ENCODE measurements at places on chromosomes 12 and 14.

- H3K4me1 ChIP-seq: no peaks in the 10 kb centered on the region
- DNase-seq: peak; percentile 28
- H3K27ac ChIP-seq: no peak overlapping the region
- H3K27me3 ChIP-seq: no peaks in the 10 kb centered on the region
- H3K4me3 ChIP-seq: no peak overlapping the region
- no peaks in the 10 kb centered on the region for H3K36me3 ChIP-seq
Observed at GRCh38 chr12:77893918-77894317, 63.2 kb downstream of the NAV3 start.

DNA sequence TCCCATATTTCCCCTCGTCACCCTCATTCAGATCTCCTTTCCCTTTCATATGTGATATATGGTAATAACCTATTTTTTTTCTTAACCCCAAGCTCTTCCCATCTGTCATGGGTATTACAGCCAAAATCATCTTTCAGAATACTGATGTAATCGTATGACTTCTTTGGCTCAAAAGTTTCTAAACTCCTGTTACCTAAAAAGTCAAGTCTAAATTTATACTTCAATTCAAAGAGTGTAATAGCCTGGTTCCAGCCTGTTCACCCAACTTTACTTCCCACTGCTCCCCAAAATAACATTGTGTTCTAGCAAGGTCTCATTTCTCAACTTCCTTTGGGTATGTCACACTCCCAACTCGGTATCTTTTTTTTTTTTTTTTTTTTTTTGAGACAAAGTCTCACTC lies 48.5 kb downstream of the TBK1 start:
- H3K27ac ChIP-seq: no peak overlapping the region
- no peak for DNase-seq
- peaks cover 31% of the 10 kb centered on the region for H3K36me3 ChIP-seq

GRCh38 chr14:60235440-60235839 lies 13.6 kb upstream of the PPM1A start:
- no peaks in the 10 kb centered on the region for H3K36me3 ChIP-seq
- no peak overlapping the region for H3K27ac ChIP-seq
- H3K27me3 ChIP-seq: no peaks in the 10 kb centered on the region
- no peaks in the 10 kb centered on the region for H3K4me1 ChIP-seq

GRCh38 chr12:97169889-97170567 lies 263.0 kb downstream of the NEDD1 start:
- H3K27me3 ChIP-seq: no peaks in the 10 kb centered on the region
- DNase-seq: no peak
- H3K4me3 ChIP-seq: no peak overlapping the region
- no peaks in the 10 kb centered on the region for H3K36me3 ChIP-seq

DNA sequence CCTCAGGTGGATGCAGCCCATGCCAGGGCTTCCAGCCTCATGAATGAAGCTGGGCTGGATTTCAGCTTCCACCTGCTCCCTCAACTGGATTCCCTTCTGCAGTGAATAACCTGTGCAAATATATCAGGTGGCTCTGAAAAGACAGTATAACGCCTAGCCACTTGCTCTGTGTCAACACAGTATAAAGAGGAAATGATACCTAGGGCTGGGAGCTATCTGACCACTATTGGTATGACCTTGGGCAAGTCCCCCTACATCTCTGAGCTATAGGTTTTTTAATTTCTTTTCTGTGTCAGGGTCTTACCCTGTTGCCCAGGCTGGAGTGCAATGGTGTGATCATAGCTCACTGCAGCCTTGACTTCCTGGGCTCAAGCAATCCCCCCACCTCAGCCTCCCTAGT lies 19.8 kb downstream of the ISM2 start:
- H3K27ac ChIP-seq: no peak overlapping the region
- DNase-seq: no peak
- H3K27me3 ChIP-seq: no peaks in the 10 kb centered on the region
- no peaks in the 10 kb centered on the region for H3K36me3 ChIP-seq
- no peaks in the 10 kb centered on the region for H3K4me1 ChIP-seq

DNA sequence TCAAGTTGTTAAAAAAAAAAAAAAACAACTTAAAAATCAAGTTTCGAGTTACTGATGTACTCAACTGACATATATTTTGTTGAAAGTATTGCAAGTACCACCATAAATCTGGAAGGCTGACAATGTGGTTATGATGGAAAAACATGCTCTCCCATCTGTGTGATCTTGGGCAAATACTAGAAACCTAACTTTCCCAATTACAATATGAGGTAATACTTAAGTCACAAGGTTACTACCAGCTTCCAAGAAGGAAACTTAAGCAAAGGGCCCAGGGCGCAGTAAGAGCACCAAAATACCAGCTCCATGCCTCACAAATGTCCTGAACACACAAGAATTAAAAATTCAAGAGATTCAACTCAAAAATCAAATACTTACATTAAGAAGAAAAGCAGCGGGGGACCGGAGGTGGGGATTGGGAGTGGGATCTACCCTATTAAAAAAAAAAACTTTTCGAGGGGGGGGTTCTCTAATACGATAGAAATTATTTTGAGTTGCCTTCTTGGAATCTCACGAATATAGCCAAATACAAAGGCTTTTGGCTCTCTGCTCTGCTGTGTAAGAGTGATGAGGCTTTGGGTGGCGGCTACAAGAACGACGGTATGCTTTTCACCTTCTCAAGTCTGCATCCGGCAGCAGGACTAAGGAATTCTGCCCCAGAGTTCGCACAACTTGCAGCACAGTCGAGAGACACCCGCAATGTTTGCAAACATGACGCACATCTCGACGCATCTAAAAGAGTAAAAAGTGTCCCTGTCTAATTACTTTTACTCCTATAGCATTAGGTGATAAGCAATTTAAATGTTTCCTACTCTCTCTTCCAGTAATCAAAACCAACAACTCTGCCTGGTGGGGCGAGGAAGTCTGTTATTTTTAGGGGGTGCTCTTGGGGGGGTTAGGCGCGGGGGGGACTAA lies 1.1 kb downstream of the SAV1 start:
- H3K36me3 ChIP-seq: peaks cover 5% of the 10 kb centered on the region
- no peak for DNase-seq
- H3K4me3 ChIP-seq: peak overlapping the region; percentile 75
- no peaks in the 10 kb centered on the region for H3K27me3 ChIP-seq

GRCh38 chr12:75923964-75924666 lies 107.5 kb downstream of the PHLDA1 start:
- peaks cover 26% of the 10 kb centered on the region for H3K4me1 ChIP-seq
- peak overlapping the region; percentile 94 for H3K27ac ChIP-seq
- H3K36me3 ChIP-seq: no peaks in the 10 kb centered on the region
- DNase-seq: no peak
- H3K27me3 ChIP-seq: no peaks in the 10 kb centered on the region
- H3K4me3 ChIP-seq: no peak overlapping the region

DNA sequence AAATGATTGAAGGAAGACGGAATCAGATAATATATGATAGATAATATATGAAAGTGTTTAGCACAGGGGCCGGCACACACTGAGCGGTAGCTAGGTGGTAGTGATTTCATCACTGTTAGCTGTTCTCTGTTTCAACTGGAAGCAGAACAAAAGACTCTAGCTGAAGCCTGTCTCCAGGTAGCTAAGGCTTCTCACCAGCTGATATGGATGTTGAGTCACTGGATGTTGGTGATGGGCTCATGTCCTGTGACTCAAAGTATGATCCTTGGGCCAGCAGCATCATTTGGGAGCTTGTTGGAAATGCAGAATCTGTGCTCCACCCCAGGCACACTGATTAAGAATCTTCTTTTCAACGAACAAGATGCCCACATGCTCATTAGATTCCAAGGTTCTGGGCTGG lies 21.7 kb upstream of the KCNA5 start:
- H3K4me1 ChIP-seq: no peaks in the 10 kb centered on the region
- H3K27me3 ChIP-seq: no peaks in the 10 kb centered on the region
- no peak overlapping the region for H3K27ac ChIP-seq
- H3K36me3 ChIP-seq: no peaks in the 10 kb centered on the region
- DNase-seq: no peak
- H3K4me3 ChIP-seq: no peak overlapping the region

DNA sequence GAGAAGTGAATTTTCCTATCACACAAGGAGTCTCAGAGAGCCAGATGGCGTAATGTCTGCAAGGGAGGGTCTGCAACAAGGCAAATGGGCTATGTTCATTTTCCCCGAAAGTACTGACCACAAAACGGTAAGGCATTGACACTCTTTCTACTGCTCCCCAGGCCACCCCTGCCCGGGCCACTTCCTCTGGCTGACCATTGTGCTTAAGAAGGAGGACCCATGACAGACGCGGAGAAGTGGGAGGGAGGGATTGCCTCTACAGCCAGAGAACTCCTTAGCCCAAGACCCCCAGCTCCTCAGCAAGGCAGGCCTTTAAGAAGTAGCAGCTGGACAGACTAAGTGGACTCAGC lies 1.2 kb downstream of the NCKAP5L start:
- H3K27ac ChIP-seq: peak overlapping the region; percentile 83
- no peak for DNase-seq
- no peaks in the 10 kb centered on the region for H3K27me3 ChIP-seq

DNA sequence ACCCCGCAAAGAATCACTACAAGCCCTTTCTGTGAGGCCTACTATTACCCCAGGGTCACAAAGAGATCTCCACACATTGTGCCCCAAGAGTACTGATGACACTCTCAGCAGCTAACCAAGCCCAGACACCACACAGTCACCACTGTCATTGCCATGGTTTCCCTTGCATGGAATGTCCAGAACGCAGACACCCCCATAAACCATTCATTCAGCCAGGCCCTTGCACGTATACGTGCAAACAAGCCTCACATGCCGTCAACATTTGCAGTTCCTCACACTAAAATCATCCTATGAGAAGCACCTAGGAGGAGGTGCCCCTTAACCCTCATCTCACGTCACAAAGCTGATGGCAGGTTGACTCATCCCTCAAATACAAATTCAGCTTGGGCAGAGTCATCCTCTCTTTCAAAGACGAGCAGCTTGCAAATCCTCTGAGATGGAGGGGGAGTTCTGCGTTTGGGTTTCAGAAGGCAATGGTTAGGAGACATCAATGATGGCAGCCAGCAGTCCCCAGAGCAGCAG lies 17.1 kb upstream of the KRT77 start:
- no peaks in the 10 kb centered on the region for H3K36me3 ChIP-seq
- no peak for DNase-seq
- no peak overlapping the region for H3K27ac ChIP-seq
- H3K4me1 ChIP-seq: no peaks in the 10 kb centered on the region

- peaks cover 9% of the 10 kb centered on the region for H3K4me1 ChIP-seq
- no peaks in the 10 kb centered on the region for H3K27me3 ChIP-seq
- DNase-seq: no peak
- H3K4me3 ChIP-seq: no peak overlapping the region
- no peaks in the 10 kb centered on the region for H3K36me3 ChIP-seq
- peak overlapping the region; percentile 66 for H3K27ac ChIP-seq
Observed at GRCh38 chr12:92898755-92899154, 30.3 kb downstream of the EEA1 start.

- no peaks in the 10 kb centered on the region for H3K36me3 ChIP-seq
- DNase-seq: no peak
- no peak overlapping the region for H3K4me3 ChIP-seq
- H3K27me3 ChIP-seq: peaks cover 10% of the 10 kb centered on the region
- H3K4me1 ChIP-seq: peaks cover 5% of the 10 kb centered on the region
Observed at GRCh38 chr12:48862760-48863159, 2.9 kb downstream of the RND1 start.

DNA sequence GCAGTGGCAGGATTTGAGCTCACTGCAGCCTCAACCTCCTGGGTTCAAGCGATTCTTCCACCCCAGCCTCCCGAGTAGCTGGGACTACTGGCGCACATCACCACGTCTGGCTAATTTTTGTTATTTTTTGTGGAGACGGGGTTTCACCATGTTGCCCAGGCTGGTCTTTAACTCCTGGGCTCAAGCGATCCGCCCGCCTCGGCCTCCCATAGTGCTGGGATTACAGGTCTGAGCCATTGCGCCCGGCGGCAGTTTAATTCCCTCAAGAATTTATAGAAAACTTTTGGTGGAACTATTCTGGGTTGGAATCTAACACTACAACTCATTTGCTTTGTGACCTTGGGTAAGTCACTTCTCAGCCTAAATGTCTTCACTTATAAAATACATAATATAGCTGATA lies 1.8 kb upstream of the SP1 start:
- H3K4me3 ChIP-seq: no peak overlapping the region
- no peaks in the 10 kb centered on the region for H3K36me3 ChIP-seq
- peaks cover 31% of the 10 kb centered on the region for H3K4me1 ChIP-seq
- H3K27ac ChIP-seq: peak overlapping the region; percentile 99
- DNase-seq: no peak
- H3K27me3 ChIP-seq: no peaks in the 10 kb centered on the region

DNA sequence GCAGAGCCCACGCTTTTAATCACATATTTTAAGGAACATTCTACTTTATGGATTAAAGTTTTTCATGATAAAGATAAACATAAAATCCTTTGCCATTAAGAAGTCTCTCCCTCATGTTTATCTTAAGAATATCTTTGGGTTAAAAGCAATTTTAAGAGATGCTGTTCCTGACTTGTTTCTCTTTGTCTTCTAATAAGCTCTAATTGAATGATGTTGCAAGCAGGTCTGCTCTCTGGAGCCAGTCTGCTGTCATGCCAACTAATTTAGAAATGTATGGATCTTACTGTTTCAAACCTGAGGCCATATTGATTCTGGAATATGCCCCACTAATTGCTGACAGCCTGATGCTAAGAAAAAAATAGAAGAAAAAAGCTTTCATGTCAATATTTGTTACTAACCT lies 173.6 kb downstream of the TTC8 start:
- no peak for DNase-seq
- no peaks in the 10 kb centered on the region for H3K4me1 ChIP-seq
- no peaks in the 10 kb centered on the region for H3K36me3 ChIP-seq
- H3K27ac ChIP-seq: no peak overlapping the region

GRCh38 chr14:68544081-68544892 lies 248.6 kb downstream of the ZFP36L1 start:
- peaks cover 7% of the 10 kb centered on the region for H3K4me1 ChIP-seq
- no peak for DNase-seq
- H3K36me3 ChIP-seq: no peaks in the 10 kb centered on the region
- H3K27me3 ChIP-seq: no peaks in the 10 kb centered on the region

GRCh38 chr14:52021957-52022600 lies 32.7 kb downstream of the RTRAF start:
- H3K27me3 ChIP-seq: no peaks in the 10 kb centered on the region
- no peaks in the 10 kb centered on the region for H3K4me1 ChIP-seq
- H3K36me3 ChIP-seq: no peaks in the 10 kb centered on the region
- DNase-seq: no peak
- no peak overlapping the region for H3K27ac ChIP-seq

DNA sequence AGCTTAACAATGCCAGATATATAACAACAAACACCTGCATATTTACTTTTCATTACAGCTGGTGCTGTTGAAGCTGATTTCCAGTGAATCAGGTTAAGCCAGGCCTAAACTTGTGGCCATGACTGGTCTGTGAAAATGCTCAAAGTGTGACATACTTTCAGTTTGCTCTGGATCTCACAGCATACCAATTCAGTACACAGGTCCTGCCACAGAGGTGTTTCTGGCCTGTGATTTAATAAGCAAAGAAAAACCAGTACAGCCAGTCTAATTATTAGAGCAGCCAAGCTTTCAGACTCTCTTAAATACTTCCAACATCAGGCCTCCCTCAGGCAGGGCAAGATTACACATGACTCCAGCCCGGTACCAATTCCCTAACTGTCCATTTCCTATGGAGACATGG lies 27.4 kb upstream of the TMCC3 start:
- H3K27me3 ChIP-seq: no peaks in the 10 kb centered on the region
- no peak overlapping the region for H3K27ac ChIP-seq
- DNase-seq: no peak
- H3K4me3 ChIP-seq: no peak overlapping the region
- no peaks in the 10 kb centered on the region for H3K4me1 ChIP-seq
- H3K36me3 ChIP-seq: no peaks in the 10 kb centered on the region

All from Panc1 (cell line).